ENCODE measurements at places on chromosomes 11 and 22.

GRCh38 chr22:30870451-30871345, 97.9 kb downstream of the MORC2 start:
- no peak for DNase-seq

- DNase-seq, result no peak
Observed at GRCh38 chr11:128238521-128239265, 348.7 kb downstream of the ETS1 start.

GRCh38 chr22:26127126-26127525, 42.1 kb upstream of the SEZ6L start:
- DNase-seq, result no peak

GRCh38 chr11:64713016-64713707, 9.8 kb downstream of the NRXN2 start:
- DNase-seq, result no peak

DNA sequence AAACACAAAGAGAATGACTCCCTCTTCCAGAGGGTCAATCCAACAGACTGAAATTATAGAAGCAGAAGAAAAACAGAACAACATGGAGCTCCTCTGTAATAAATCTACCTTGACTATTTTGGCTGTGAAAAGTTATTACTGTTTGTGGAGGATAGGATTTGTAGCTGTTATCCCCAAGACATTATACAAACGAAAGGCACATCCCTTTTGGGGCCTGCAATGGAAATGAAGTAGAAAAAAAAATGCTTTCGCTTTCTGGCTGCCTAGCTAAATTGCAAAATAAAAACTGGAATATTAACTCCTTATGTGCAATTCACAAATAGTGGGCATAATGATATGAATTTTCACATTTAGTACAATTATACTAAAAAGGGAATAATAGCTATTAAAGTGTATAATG, 123.8 kb upstream of the CCDC179 start:
- DNase-seq, result no peak

DNA sequence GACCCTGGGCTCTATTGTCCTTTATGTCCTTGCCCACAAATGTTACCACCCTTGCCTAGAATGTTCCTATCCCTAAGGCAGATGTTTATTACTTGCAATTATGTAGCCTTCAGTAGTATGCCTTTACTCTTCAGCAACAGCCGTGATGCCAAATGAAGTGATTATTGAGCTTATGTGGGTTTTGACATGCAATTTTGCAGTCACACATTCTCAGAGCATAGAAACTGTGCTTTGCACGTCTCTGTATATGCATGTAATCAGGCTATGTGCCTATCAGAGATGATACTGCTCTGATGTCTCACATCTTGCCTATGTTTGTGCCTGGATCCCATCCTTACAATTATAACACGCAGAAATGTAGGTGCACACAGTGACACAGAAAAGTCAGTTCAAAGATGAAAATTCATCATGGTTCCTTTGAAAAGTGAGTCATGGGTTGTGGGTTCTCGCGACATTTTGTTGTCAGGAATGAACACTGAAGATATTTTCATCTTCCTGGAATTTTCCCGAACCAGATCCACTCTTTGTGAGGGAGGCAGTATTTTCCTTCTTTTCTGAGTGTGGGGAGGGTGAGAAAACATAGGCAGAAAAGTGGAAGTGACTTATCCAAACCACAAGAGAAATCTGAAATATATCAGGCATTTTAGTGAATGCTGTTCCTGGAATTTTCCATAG, 81.1 kb downstream of the BMAL1 start:
- DNase-seq, result no peak

DNA sequence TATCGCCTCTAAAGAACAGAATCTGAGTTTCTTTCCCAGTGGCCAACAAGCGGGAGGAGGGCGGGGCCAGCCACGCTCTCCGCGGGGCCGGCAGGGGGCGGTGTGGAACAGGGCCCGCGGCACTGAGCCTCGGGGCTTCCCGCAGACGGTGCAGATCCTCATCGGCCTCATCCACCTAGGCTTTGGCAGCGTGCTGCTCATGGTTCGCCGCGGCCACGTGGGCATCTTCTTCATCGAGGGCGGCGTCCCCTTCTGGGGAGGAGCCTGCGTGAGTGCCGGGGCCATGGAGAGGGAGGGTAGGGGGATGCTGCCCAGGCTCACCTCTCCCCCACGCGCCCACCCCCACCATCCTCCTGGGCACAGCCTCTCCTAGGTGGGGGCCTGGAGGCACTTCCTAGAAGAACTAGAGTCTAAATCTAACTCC, 10.7 kb downstream of the MS4A15 start:
- DNase-seq, result peak; percentile 37

DNA sequence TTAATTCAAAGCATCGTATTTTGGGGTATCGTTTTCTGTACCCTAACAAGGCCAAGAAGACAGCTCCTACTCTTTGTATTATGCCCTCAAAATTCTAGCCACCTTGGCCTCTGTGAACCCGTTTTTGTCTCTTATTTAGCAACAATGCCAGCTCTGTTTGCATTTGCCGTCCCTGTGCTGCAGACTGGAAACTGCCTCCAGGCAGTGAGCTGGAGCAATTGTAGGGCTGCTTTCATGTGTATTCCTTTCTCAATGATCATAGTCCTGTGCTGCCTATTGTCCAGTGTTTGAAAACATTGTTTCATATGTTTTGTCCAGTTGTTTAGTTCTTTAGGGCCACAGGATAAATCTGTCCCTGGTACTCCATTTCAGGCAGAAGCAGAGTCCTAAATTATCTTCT, 19.9 kb upstream of the BACE1-AS start:
- DNase-seq, result no peak

DNA sequence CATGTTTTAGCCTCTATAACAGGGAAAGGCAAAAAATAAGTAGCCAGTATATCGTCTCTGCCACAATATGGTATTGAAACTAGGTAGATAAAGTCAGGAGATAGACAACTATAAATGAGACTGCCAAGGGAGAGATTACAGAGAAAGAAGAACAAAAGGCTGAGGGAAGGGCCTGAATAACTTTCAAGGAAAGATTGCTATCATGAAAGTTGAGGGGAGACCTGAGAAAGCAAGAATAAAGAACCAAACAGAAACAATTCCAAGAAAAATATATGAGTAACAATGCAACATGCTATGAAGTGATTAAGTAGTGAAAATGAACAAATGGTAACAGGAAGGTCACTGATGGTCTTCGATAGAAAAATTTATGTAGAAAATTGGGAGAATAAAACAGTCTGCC, 690.1 kb downstream of the METTL15 start:
- no peak for DNase-seq

DNA sequence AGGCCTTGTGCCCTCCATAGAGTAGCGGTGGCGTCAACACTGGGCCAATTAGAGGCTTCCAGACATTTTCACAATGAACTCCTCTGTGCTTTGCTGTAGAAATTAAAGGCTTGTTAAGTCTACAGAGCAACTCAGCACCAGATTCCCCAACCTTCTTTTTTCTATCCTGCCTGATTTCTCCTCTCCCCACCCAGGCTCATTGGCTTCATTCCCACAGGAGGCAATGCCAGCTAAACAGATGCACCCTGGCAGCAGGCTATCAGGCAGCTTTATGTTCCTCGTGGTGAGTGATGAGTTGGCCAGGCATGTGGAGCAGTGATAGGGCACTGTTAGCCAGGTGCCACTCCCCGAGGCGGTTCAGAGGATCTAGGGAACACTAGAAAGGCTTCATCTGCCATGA, 4.8 kb downstream of the DIXDC1 start:
- no peak for DNase-seq

DNA sequence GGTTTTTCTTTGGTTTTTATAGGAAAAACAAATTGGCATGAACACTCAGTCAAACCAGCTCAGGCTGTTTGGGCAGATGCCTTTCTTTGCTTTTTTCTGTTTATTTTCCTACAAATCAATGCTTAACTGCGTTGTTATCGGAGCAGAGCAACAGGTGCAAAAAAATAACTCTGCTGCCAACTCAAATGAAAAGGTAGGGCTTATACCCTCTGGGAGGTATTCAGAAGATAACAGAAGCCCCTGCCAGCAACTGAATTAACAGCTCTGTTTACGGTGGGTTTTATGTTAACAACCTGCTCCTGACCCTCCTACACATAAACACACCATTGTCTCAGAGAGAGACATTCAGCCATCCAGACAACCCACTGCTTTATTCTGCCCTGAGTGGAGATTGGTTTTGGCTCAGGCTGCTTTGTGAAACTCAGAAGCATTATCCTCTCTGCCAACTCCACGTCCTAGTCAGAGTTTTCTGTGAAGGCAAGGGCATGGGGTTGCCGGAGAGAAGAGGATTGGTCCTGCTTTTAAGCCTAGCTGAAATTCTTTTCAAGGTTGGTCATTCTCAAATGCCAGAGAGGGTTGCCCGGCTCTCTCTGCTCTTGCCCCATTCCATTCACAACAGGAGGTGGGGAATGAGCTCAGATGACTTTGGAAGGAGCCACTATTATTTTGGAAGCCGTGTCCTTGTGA, 11.4 kb downstream of the EHF start:
- no peak for DNase-seq

DNA sequence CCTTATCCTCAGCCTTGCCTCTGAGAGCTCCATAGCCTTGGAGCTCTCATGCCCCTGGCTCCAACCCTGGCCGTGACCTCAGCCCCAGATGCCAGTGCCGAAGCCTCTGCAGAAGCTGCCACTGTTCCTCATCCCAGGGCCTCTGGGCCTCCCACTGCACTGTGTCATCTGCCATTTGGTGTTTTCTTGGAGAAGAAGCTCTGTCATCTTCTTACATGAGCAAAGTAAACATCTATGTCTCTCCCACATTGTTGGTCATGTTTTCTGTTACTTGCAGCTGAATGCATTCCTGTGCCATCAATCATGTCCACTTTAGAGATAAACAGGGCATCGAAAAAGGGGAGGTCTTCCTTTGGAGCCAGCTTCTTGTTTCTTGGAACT, 45.0 kb upstream of the FTH1 start:
- no peak for DNase-seq

DNA sequence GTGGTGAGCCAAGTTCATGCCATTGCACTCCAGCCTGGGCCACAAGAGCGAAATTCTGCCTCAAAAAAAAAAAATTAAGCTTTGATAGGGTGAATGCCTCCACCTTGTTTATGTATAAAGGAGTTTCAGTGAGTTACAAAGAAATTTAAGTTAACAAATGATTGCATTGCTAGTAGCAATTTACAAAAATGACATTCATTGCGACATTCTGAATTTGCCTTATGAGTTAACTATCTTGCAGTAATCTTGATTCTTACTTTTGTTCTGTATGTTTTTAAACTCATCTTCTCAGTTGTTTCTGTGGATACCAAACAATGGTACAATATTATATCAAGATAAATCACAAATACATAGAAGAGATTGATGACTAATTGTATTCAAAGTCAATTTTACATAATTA, 207.0 kb downstream of the DDX10 start:
- no peak for DNase-seq

- DNase-seq, result no peak
Observed at GRCh38 chr11:129191649-129192048, 476 bp downstream of the ARHGAP32 start.

DNA sequence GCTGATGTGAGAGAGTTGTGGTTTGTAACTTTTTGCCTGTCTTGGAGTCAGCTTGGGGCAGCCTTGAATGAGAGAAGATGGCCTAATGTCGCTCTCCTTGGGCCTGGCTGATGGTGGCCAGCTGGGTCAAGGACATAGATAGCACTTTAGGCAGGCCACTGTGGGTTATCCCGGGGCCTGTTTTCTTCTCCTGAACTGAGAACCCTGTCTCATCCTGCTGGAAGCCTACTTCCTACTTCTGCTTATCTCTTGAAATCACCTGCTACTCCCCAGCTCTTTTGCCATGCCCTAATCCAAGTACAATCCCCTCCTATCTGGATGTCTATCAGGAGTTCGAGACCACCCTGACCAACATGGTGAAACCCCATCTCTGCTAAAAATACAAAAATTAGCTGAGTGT, 49.5 kb downstream of the OSBP2 start:
- no peak for DNase-seq

DNA sequence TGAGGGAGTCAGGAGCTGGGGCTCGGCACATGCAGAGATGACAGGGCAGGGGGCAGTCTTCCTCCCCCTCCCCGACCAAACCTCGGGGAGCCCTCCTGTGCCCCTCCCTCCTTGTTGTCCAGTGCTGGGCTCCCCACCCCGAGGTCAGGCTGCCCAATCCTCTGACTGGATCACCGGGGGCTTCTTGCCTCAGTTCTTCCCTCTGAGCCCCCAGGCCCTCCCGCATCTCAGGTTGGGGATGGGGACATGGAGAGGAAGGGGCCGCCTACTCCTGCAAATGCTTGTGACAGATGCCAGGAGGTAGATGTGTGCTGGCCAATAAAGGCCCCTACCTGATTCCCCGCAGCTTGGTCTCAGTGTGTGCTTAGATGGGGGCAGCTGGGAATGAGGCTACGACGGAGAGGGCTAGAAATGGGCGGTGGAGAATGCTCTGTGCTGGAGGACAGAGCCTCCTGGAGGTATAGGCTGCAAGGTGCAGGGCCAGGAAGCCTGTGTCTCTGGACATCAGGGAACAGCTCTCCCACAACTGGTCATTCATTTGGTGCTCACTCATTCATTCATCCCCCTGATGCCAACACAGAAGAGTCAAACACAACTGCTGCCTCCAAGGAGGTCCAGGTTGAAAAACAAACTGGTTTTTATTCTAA, 8.4 kb downstream of the RHBDD3 start:
- no peak for DNase-seq

- DNase-seq, result no peak
Observed at GRCh38 chr11:10522921-10523320, 18.1 kb downstream of the RNF141 start.

DNA sequence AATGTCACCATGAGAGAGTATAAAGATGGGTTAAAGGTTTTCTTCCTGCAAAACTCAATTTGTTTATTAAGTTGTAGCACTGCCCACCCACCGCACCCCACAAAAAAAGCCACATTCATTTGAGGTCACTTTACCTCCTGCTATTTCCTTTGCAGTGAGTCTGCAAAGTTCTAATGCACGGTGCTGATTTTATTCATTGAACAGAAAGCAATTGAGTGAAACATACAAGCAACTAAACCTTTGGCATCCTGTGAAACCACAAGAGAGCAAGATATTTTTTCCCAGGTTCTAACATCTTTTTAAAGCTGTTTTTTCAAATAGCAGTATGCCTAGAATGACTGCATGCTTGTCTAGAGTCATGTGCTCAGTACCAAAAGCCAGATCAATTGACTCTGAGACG, 39.0 kb downstream of the RRAS2 start:
- DNase-seq, result no peak

DNA sequence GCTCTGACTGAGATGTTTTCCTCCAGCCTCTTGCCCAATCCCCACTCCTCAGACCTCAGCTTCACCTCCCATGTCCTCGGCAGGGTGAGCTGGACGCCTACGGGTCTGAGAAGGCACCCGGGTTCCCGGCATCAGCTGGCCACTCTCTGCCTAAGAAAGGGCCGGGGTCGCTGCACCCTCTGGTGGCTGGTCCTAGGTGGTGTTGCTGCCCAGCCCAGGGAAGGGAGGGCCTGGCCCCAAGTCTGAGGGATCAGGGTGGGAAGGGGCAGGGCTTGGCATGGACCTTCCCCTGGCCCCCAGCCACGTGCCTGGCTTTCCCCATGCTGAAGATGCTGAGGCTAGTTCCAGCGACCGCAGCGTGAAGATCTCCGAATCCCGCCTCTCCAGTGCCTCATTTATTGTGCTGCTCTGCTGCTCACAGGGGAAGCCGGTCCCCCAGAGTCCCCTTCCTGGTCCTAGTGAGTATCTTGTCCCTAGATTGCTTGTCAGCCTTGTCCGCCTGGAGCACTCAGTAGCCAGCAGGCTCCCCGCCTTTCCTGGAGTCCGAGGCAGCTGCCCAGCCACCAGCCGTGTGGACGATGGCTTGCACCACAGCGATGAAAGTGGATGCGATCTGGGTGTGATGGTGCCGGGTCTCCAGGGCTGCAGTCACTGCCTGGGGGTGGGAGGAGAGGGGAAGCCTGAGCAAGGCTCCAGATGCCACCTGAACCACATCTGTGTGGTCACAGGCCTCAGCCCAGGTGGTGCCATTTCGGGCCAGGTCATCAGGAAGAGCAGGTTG, 2.9 kb upstream of the GGT5 start:
- DNase-seq, result peak; percentile 43

GRCh38 chr11:95595541-95595940, 194.0 kb downstream of the FAM76B start:
- DNase-seq, result no peak

Measured in stimulated activated CD4-positive, alpha-beta T cell treated with anti-CD3 and anti-CD28 coated beads, Interleukin-1b, Interleukin-23, amount 100 ng/mL, for 48 hours (primary cell).